CD4-positive, alpha-beta T cell treated with Interleukin-17A for 4 hours (primary cell): ENCODE measurements at places on chromosomes 5 and 9.

- no peak for DNase-seq
Observed at GRCh38 chr5:129601576-129601975, 141.5 kb downstream of the ADAMTS19 start.

- DNase-seq = no peak
Observed at GRCh38 chr5:163978897-163979296, 473.5 kb downstream of the MAT2B start.

- DNase-seq = no peak
Observed at GRCh38 chr9:87885484-87886189, 3.0 kb downstream of the SPATA31E1 start.

DNA sequence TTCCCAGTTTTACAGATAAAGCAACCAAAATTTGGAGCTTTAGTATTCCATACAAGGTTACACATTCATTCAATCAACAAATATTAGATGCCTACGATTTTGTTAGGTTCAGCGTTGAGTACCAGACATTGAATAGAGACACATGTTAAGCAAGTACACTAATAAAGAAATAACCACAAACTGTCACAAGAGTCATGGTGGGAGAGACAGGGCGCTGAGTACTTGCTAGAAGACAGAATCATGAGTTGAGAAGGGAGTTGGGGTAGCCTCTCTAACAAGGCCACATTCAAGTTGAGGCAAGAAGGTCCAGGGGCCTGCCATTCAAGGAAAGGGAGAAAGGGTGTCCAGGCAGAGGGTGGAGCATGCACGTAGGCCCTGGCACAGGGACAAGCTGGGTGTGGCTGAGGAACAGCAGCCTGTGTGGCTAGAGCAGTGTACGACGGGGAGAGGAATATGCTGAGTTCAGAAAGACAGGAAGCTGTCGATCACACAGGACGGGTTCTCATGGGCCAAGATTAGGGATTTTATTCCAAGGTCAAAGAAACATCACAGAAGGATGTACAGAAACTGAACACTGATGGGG, 17.0 kb downstream of the CDK5RAP2 start:
- no peak for DNase-seq

DNA sequence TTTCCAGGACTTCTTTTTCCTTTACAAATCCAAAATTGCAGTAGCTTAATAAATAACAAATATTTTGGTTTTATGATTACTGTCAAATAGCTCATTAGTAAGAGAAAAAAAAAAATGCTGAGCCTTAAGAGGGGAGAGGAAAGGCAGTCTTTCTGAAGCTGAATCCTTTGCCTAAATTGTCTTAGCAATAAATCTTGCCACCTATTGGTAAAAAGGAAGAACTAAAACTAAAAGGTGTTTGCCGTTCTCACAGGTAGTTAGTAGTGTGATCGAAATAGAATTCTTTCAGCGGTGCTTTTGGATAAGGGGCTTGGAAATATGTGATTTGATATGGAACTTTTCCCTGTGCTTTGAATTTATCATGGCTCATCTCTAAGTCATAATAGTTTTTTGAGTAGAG, 31.2 kb downstream of the PIK3R1 start:
- no peak for DNase-seq

- no peak for DNase-seq
Observed at GRCh38 chr9:125932012-125932411, 184.8 kb downstream of the PBX3 start.

DNA sequence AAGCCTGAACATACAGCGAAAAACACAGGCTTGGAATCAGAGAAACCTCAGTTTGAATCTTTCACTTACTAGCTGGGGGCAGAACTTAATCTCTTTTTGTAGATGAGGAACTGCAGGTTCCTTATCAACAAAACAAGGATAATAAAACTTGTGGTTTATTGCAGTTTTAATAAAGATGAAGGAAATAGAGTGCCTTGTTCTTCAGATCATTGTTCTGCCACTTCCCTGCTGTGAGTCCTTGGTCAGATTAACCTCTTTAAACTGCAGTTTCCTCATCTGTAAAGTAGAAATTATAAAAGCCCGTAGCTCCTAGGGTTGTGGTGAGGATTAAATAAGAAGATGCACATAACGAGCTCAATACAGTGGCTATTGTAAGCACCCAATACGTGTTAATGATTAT, 57.4 kb downstream of the FEM1C start:
- DNase-seq = no peak

- no peak for DNase-seq
Observed at GRCh38 chr9:37922363-37923117, 18.6 kb upstream of the SLC25A51 start.

- no peak for DNase-seq
Observed at GRCh38 chr9:581673-582497, 259.6 kb upstream of the DMRT1 start.

- DNase-seq = no peak
Observed at GRCh38 chr5:179191506-179192184, 131.5 kb downstream of the ZNF354C start.

DNA sequence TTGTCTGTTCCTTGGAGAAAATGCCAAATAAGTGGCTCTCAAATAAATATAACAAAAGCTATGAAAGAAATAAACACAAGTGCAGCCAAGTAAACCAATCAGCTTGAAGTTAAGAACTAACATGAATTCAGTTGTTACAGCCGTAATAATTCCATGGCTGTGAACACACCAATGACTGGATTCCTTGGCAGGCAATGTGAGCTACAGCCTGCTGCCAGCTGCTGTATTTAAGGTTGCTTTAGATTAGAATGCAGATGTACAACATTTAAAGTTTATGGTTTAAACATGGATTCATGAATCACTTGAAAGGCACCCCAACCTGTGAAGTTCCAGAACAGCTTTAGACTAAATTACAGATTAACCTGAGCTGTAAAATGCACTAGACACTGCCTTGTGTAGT, 626.4 kb upstream of the SEMA6A start:
- DNase-seq = no peak

GRCh38 chr5:79474367-79475151, 39.4 kb downstream of the HOMER1 start:
- DNase-seq = no peak

GRCh38 chr5:68518286-68518685, 302.7 kb downstream of the PIK3R1 start:
- DNase-seq = no peak

DNA sequence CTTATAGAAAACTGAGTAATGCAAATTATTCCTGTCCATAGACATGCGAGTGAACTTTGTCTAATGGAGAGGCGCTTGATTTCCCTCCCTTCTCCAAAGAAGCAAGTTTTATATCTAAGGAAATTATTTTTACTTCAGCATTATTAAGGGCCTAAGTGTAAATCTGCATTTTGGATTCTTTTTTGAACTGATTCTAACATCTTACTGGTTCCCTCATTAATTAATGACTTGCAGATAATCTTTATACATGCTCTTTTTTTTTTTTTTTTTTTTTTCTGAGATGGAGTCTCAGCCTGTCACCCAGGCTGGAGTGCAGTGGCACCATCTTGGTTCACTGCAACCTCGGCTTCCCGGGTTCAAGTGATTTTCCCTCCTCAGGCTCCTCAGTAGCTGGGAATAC, 209.5 kb downstream of the TLE4 start:
- no peak for DNase-seq

DNA sequence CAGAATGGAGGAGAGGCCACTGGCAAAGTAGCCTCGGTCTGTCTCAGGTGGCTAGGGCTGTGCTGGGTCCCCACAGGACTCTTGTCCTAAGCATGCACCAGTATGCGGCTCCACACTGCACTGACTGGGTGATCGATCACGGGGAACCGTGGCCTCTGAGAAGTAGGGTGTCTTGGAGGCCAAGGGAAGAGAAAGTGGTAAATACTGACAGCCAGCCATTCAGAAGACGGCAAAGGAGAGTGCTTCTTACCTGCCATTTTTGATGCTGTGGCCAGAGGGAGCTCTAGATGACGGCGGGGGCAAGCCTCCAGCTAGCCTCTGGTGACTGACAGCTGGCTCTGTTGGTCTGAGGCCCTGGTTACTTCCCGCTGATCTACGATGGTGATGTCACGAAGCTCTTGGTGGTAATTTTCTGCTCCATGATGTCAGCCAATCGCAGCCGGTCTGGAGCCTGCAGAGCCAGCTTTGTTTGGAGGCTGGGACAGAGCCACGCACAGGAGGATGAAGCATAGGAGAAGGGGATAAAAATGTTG, 40.4 kb upstream of the GADD45G start:
- no peak for DNase-seq

GRCh38 chr9:125332527-125332926, 70.9 kb downstream of the GAPVD1 start:
- DNase-seq = no peak

- DNase-seq = no peak
Observed at GRCh38 chr5:16862777-16863176, 73.3 kb downstream of the MYO10 start.

- DNase-seq = peak; percentile 36
Observed at GRCh38 chr9:126397056-126397455, 70.4 kb downstream of the MVB12B start.

- DNase-seq = no peak
Observed at GRCh38 chr5:113209498-113209897, 225.3 kb downstream of the TSSK1B start.

- no peak for DNase-seq
Observed at GRCh38 chr5:91643797-91644196, 260.7 kb upstream of the ARRDC3 start.

DNA sequence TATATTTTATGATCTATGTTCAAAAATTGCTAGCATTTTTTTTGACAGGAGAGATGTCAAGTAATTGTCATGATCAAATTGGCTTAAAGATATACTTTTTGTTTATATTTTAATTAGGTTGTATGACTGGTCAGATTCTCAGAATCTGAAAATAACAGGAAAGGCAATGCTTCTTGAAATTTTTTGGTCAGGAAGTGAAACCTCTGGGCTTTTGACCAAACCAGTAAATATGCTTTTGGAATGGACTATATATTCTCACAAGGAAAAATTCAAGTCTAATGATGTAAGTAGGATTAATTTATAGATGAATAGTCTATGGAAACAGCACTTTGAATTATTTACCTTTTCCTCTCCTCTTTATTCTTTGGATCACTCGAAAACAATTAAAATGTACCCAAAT, 52.3 kb downstream of the SLF1 start:
- DNase-seq = no peak

GRCh38 chr5:31347552-31347905, 154.0 kb downstream of the CDH6 start:
- no peak for DNase-seq

DNA sequence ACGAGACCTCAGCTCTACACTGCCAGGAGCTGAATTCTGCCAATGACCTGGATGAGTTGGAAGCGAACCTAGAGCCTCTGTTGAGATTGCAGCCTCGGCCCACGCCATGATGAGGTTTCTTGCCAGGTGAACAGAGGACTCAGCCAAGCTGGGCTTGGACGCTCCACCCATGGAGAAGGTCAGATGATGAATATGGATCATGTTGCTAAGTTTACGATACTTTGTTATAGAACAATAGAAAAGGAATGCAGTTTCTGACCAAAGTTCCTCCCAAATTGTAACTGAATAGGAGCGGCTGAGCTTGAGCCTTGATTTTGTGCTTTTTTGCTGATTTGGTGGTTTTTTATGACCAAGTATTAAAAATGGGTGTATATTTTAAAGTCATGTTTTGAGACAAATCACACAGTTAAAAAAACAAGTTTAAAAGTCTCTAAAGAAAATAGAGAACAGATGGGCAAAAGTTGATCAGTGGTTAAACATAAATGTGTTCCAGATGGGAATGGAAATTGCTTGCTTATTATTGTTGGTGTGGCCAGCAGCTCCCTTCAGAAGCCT, 32.9 kb downstream of the ROPN1L start:
- DNase-seq = no peak

DNA sequence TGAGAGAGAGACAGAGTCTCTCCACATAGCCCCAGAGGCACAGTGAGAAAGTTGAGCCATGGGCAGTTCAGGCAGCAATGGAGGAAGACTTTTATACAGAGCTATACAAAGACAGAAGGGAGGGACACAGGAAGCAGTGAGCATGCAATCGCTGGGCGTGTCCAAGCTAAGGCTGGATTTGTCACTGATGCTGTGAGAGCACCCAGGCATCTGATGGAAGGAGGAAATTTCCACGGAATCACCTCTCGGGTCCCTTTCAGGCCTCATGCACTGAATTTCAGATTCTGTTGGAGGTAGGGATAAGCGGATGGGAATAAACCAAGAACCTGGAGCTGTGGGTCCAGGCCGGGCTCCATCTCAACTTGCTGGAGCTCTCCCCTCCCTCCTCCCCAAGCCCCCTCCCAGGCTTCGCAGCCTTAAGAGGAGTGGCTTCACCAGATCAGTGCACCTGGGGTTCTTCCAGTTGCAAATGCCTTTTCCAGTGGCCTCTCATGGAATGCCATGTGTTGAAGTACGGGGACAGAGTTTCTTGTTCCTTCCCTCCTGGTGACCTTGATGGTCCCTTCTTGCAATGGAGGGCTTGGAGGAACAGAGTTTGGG, 114.8 kb upstream of the ALDH1B1 start:
- DNase-seq = no peak

GRCh38 chr5:63401436-63402046, 560.7 kb downstream of the HTR1A start:
- DNase-seq = no peak

DNA sequence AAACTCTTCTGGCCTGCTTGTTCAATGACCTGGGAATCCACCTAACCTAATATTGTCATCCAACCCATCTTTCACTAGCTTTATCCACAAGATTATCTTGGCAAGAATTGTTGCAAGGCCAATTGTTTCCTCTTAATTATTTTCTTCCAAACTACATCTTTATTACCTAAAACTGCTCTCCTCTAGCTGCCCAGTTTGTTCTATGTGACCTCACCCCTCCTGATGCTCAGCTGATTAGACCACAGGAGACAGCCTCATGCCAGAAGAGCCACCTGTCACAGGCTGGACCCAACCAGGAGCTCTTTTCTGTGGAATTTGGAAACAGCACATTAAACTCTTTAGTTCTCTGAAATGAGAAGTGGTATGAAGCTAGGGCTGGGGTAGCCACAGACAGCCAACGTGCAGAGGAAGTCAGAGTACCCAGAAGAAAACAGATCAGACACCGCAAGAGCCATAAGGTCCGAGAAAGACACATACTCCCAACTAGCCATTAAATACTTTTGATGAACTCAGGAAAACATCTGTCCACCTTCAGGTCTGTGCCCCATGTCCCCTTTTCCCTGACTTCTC, 12.0 kb downstream of the SAXO1 start:
- DNase-seq = no peak

- no peak for DNase-seq
Observed at GRCh38 chr9:123091459-123091858, 58.0 kb downstream of the GPR21 start.

DNA sequence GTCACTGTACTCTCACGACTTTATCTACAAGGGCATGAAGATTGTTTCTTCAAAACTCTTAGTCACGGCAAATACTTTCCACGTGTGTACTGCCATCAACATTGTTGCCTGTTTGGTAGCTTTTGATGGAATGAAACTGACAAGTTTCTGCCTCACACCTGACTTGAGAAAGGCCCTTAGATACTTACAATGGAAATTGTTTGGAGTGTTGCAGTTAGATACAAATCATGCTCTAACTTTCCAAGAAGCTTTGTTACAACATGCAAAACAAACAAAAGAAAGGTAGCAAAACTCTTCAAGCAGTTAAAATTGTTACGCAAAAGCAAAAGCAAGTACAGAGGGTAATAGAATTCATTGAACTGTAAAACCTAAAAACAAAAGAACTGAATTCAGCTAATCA, 91.1 kb upstream of the TLE4 start:
- no peak for DNase-seq
